ENCODE measurements at places on chromosomes 7 and 10.

DNA sequence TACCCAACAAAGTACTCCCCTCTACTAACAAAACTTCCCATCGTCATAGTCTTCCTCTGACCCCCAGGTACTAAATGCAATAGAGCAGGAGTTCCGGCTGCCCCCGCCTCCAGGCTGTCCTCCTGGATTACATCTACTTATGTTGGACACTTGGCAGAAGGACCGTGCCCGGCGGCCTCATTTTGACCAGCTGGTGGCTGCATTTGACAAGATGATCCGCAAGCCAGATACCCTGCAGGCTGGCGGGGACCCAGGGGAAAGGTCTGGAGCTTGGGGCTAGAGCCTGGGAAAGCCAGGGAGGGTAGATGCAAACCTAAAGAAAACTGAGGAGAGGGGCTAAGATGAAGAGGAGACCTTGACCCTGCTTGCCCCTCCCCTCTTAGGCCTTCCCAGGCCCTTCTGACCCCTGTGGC, 15.3 kb downstream of the EPHB6 start:
- no peak for DNase-seq

DNA sequence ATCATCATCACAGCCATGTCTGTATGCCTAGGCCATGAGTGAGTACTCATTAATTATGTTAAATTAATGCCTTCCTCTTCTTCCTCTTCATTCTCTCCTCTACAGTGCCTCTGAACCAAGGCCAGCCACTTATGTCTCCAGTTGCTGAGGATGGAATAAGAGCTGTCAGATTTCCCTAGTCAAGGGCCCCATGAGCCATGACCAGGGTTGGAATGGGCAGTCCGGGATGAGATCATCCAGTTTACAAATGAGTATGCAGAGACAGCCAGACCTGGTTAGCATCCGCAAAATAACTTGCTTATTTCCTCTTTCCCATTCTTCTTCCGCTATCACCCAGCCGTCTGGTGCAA, 342.7 kb downstream of the GRID1 start:
- DNase-seq: no peak

- DNase-seq: no peak
Observed at GRCh38 chr7:1458683-1459511, at the start of gene MICALL2. MICALL2 (minus strand) TSS chr7:1459470; CDS start chr7:1459326, 144 bp downstream.

DNA sequence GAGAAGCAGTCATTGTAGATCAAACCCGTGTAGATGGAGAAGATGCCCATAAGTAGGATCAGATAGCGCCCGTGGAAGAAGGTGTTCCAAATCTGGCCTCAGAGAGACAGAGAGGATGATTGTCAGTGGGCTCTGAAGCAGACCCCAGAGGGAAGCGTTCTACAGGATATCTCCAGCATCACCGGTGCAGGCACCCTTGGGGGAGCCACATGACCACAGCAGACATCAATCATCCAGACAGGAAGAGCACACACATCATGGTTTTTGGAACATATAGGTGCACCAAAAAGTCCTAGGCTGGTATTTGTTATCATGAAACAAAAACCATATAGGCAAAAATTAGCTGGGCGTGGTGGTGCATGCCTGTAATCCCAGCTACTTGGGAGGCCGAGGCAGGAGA, 44.0 kb upstream of the SVOPL start:
- DNase-seq: no peak

DNA sequence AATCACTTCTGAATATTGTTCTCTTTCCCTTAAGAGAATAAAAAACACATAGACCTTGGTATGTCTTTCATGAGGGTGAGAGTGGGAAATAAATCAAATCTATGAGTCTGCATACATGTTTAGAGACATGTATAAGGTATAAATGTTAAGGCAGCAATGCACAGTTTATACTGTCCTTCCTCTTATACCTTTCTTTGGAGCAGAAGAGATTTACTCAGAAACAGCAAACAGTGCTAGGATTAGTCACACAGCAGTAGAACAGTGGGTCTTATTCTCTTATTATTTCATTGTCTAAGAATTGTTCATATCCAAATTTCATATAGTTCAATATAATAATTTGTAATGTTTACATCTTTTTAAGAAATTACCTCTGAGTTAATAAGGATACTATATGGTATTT, 126.7 kb upstream of the TMEM196 start:
- no peak for DNase-seq

DNA sequence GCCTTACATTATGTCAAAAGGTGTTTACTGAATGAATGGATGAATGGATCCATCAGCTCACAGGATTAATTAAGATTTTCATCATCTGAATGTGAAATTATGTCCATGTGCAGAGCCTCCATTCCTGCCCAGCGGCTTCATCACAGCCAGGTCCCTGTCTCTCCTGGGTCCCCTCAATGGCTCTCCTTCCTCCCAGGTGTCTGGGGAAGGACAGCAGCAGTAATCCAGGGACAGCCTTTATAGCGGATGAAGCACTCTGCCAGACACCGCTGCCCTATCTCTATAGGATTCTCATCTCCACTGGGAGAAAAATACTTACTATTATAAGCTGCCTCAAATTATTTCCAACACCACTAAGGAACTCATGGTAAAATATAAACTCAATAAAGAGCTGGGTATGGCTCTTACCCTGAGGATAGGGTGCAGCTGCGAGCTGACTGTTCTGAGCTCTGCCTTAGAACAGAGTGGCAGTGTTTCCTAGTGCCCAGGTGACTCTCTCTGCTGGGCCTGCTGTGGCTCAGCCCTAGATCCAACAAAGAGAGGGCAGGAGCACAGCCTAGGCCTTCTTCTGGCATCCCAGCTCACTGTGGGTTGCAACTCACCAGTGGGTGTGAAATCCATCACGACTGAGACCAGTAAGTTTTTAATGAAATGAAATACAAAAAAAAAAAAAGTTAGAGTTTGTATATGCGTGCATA, 38.3 kb downstream of the GPRIN2 start:
- no peak for DNase-seq

GRCh38 chr10:49610458-49611165, 502 bp downstream of the SLC18A3 start:
- no peak for DNase-seq

- DNase-seq: no peak
Observed at GRCh38 chr10:84302223-84302622, 26.2 kb upstream of the CCSER2 start.

DNA sequence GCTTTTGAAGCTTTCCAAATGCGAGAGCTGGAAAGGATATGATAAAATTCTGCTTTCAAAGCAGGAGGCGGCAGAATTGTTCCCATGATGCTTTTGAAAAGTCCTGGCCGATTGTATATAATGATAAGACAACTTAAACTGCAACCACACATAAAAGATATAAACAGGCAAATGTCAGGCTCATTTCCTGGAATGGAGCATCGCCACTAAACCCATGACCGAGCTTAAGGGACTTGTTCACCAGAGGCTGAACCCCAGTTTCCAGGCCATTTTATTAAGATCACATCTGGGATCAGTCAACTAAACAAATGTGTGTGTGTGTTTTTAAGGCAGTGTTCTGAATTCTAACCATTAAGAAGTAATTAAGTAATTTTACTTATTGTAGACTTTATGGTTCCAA, 131.6 kb downstream of the ITGA8 start:
- DNase-seq: no peak

DNA sequence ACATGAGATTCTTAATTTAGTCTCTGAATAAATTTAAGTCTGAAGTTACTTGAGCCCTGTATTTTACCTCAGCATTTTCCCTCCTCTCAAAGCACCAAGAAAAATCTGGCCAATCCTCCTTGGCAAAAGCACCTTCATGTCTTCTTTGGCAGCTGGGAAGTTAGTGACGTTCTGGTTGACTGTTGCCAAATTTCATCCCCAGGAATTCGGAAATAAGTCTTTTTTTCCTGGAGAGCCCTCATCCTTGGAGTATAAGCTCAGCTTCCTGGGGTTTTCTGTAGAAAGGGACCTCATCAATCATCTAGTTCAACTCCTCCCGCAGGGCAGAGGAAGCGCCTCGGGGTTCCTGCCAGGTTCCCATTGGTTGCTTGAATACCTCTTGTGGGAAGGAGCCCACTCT, 377.6 kb downstream of the PHTF2 start:
- DNase-seq: no peak

- no peak for DNase-seq
Observed at GRCh38 chr10:60704471-60704870, 73.8 kb upstream of the CDK1 start.

DNA sequence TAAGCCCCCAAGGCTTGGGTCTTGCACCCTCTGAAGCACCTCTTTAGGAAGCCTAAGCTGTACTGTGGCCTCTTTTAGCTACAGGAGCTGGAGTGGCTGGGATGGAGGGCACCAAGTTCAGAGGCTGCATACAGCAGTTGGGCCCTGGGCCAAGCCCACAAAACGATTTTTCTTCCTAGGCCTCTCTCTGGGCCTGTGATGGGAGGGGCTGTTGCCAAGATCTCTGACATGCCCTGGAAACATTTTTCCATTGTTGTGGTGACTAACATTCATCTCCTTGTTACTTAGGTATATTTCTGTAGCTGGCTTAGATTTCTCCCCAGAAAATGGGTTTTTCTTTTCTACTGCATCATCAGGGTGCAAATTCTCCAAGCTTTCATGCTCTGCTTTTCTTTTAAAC, 375.7 kb upstream of the NPSR1 start:
- no peak for DNase-seq
